Iris pigment epithelial cell (primary cell): ENCODE measurements at places on chromosomes 1 and 21.

GRCh38 chr21:20031807-20032206 is 966.4 kb upstream of the NCAM2 start:
- no peak for DNase-seq

DNA sequence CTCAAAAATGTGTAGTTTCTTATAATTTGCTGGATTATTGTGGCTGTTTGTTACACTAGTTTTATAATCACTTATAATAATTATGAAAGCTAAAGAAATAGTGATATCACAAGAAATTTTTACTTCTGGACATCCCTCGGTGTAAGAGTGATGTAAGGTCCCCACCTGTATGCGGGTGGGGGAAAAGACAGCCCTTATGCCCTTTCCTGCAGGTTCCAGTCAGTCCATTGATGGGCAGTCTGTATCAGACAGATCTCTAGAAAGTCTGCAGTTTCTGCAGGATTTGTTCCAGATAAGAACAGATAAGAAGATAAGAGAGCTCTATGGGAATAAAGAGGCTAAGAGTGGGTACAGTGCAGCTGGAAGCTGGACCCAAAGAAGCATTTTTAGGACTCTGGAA is 89.3 kb downstream of the NTNG1 start:
- no peak for DNase-seq

GRCh38 chr1:164685266-164686035 is 126.5 kb downstream of the PBX1 start:
- peak; percentile 33 for DNase-seq

- DNase-seq: no peak
Observed at GRCh38 chr1:41704196-41704595, 214.5 kb downstream of the HIVEP3 start.

GRCh38 chr1:214120191-214120590 is 132.4 kb downstream of the PROX1 start:
- DNase-seq: no peak

DNA sequence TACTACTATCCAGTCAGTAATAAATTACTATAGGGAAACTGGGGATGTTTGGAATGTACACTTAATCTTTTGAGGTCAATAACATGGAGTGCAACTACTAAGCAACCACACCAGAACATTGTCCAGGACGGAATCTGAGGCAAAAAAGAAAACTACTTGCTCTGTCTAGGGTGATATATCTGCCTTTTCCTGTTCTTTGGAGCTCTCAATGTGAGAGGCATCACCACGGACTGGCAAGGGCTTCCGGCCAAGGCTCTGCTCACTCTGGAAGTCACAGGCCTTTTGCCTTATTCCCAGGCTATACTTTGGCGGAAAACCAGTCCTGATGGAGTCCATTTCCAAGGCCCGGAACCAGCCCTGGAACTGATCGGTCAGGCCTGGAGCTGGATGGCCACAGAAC is 94.2 kb downstream of the DTL start:
- no peak for DNase-seq

DNA sequence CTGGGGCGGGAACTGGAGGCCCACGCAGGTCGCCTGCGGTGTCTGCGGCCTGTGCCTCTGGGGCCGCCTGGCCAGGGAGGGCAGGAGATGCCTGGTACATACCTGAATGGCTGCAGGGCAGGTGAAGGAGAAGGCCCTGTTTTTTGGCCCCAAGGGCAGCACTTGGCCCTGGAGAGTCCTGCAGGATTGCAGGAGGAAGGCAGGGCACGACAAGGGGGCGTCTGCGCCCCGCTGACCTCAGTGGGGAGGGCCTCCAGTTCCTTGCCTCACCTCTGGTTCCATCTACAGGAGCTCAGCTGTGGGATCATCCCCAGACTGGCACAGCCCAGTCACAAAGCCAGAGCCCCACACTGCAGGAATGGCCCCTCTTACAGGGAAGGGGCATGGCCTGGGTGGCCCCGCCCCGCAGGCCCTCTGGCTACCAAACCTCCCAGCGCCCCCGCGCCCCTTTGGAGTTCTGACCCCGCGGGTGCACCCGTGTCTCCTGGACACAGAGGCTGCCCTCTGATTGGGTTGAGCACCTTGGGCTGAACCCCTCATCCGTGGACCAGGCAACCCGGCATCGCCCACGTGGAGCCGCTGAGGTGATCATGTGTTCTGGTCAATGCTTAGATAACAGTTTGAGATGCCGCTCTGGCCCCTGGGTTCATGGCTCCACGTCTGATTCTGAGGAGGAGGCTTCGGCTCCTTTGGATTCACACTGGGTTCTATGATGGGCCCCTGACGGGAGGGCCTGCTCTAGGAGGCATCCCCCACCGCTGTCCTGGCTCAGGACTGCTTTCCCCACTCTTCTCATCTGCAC is 1.3 kb upstream of the PEX10 start:
- no peak for DNase-seq

GRCh38 chr1:19074361-19074901 is 118.0 kb upstream of the IFFO2 start:
- DNase-seq: no peak

DNA sequence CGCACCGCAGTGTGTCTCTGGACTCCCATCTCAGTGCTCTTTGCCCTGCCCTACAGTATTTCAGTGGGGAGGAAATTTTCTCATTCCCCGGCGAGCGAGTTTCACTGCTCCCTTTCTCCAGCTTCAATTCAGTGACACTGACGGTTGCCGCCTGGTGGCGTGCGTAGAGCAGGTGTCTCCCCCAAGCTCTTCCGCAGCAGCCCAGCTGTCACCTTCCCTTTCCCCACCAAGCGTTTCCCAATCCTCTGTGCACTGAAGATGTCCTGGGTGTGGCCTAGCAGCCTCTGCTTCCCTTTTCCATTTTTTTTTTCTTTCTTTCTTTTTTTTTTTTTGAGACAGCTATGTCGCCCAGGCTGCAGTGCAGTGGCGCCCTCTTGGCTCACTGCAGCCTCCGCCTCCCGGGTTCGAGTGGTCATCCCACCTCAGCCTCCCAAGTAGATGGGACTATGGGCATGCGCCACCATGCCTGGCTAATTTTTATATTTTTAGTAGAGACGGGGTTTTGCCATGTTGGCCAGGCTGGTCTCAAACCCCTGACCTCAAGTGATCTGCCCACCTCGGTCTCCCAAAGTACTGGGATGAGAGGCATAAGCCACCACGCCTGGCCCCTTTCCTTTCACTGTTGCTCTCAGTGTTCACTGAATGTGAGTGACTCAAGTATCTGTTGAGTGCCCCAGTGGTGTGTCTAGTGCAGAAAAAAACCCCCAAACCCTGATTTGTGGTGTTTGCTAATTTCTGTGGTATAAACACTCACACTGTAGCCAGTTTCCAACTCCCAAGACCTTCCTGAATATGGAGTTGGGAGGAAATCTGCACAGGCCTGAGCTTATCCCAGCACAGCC is 30.1 kb downstream of the TNFRSF1B start:
- no peak for DNase-seq

GRCh38 chr21:16740511-16740910 is 772.3 kb upstream of the CXADR start:
- DNase-seq: no peak

DNA sequence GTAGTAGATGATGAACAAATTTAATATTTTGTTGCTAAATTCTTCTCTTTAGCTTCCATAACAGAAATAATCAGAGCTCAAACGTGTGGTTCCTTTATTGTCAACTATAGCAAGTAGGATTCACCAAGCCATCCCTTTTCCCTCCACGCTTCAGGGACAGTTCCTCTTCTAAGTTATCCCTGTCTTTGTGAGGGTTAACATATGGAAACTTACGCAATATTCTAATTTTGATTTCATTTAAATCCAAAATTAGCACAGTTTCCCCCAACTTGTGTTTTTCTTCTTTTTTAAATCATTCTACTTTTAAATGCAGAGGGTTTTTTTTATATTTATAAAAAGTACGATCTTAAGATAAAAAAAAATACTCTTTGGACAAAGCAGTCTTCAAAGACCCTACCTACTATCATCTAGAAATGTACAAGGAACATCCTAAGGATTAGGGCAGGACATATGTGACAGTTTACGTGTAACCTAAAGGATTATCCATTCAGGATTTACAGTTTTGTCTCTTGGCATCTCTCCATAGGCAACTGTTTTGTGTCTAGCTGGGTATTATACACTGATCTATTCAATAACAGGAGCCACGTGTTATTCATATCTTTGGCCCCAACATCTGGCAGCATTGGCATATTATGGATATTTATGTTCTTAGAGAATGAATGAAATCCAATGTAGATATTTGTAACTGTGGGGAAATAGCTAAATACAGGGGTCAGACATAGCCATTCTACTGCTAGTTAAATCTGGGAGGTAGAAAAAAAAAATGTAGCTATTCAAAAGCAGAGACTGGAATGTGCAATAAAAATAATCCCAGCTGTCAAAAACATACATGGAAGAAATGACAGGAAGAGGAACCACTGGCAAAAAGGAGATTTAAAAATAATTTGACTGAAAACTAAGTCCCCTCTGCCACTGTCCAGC is 272.9 kb downstream of the NEGR1 start:
- no peak for DNase-seq

DNA sequence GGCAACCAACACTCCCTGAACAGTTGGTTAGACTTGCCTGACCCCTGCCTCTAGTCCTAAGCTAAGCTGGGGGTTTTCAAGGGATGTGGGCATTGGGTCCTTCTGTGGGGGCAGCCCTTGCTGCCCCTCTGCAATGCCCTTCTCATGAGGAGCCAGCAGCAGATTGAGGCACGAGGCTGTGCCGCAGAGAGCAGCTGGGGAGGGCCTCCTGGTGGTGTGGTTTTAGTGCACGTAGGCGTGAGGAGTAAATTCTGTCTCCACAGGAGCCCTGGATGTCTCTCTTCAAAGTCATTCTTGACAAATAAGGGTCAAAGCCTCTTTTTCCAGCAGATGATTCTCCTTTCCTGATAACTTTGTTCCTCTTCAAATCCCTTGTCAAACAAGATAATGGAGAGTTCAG is 31.8 kb upstream of the KLHDC7A start:
- DNase-seq: no peak

- no peak for DNase-seq
Observed at GRCh38 chr1:18861590-18861989, 2.1 kb upstream of the TAS1R2 start.
